Right cardiac atrium (tissue), 5 donors: ENCODE measurements at places on chromosomes 5 and 9.

DNA sequence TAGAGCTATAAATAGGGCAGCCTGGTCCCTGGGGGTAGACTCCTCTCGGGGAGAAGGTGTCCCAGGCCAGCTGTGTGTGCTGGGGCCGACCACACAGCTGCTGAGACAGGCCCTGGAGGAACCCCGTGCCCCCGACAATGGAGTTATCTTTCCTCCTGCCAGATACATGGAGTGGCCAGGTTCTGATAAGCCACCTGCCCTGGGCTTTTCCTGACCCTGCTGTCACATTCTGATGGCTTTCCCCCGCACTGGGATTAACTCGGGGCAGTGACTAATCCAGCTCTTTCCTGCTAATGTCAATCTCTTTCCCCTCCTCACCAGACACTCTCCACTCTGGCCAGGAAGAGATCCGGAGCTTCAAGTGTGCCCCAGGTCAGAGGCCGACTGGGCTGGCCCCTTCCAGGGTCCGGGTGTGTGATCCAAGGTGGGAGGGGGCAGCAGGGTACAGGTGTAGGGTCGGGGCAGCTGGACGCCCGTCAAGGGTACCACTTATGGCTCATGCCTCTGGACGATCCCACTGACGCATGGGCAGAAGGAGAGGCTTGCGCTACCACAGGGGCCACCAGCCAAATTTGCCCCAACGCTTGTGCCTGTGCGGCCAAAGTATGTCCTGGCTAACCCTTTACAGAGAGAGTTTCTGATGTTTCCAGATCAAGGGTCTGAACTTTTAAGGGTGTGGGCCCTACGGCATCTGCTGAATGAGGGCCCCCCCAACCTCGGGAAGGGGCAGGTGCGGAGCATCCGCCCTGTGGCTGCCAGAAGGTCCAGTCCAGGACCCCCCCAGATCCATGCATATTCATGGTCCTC is 20.6 kb upstream of the COL5A1 start:
- DNase-seq: no peak

DNA sequence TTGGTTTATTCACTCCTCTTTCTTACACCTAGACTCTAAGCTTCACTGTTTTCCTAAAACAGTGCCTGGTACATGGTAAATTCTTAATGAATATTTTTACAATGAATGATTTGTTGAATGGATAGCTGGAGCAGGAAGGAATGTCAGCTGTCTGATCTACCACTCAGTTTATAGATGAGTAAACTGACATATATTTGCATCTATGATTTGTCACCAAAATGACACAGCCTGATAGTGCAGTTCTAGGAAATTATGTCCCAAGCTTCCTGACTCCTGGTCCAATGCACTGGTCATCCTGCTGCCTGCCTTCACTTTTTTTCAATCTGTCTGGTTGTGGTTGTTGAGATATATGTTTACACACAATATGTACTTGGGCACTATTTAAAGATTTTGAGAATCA is 651.7 kb upstream of the WWC1 start:
- no peak for DNase-seq

GRCh38 chr5:58890701-58891085 is 307.8 kb downstream of the RAB3C start:
- DNase-seq: no peak

DNA sequence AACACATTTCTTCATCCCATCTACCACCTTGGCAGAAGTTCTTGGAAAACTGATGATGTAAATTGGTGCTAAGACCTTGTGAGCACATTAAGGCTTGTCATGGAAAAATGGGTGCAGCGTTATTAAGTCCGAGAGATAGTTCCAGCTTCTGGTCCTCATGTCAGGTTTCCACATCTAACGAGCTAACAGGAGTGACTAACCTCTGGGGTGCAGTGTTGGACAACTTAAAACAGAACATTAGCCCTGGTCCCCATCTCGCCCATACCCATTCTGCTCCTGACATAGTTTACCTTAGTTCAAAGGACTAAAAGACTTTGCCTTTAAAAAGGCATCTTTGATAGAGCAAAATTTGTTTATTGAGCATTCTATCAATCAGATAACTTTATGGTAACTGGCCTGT is 128.0 kb downstream of the SLC1A3 start:
- no peak for DNase-seq

DNA sequence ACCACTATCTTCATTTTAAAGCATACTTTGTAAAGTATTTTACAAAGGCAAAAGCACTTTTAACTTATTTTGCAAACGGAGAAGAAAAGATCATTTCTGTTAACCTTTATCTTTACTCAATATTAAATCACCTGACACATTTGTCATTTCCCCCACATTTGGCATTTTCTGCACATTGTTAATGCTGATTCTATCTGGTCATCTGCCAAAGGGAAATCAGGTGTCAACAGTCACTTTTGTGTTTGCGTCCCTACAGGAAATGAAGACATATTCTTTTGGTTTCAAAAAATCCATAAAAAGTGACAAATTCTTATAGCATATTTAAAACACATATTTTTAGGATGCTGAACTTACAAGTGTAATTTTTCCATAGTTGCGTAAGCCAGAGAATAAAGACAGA is 191.3 kb upstream of the TMEM161B start:
- DNase-seq: no peak

GRCh38 chr9:136671646-136672430 is 9.1 kb downstream of the EGFL7 start:
- DNase-seq: no peak

- DNase-seq: no peak
Measured at GRCh38 chr5:56346044-56346710, 113.0 kb upstream of the ANKRD55 start.

DNA sequence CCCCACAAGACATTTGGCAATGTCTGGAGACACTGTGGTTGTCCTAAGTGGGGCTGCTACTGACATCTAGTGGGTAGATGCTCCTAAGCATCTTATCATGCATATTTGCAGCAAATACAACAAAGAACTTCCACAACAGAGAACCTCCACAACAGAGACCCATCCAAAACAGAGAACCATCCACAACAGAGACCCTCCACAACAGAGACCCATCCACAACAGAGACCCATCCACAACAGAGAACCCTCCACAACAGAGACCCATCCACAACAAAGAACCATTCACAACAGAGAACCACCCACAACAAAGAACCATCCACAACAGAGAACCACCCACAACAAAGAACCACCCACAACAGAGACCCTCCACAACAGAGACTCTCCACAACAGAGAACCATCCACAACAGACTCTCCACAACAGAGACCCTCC is 32.8 kb downstream of the ARPC5L start:
- no peak for DNase-seq

DNA sequence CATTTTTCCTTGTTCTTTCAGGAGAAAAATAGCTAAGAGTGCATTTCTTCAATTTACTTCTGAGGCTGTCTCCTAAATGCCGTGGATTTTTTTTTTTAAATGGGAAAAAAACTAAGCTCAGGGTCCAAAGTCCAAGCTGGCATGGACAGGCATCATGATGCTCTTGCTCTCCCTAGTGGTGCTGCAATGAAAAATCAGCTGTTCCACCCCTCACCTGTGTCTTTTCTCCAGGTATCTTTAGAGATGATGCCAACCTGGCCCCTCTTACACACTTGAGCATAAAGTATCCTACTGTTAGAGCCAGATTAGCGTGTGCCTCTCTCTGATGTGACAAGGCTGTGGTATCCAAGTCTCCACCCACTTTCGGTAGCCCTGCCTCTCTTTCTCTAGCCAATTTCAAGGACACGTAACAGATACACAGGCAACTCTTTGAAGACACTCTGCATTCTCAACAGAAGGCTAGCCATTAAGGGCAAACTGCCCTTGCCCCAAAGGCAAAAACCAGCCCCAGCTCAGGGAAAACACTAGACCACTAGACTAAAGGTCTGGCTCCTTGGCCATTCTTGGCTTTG is 208.8 kb downstream of the SAXO1 start:
- no peak for DNase-seq

DNA sequence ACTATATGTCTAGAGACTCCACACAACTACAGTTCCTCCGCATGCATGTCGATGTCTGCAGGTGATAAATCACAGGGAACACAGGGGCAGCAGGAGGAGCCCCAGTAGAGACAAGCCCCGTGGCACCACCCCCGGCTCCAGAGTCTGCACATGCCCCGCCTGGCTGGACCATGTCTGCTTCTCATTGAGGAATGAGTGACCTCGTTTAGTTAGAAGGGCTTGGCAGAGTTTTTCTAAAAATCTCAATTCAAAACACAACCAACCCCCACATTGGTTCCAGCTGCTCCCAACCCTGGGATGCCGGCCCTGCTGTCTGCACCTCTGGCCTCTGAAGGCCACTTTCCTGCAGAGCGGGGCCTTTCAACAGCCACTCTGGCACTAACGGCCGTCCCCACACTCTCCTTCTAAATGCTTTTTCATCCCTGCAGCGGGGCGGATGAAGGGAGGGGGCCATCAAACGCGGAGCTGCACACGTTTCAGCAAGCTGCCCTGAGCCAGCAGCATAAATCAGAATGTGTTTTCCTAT is 106.3 kb downstream of the ROR2 start:
- DNase-seq: no peak
